Skin of body (tissue), 3 donors: ENCODE measurements at places on chromosomes 11 and 22. TPM values are rescaled to one million over a fixed set of nuclear protein-coding genes. Genes with fewer than 3 reads are reported as not detected.
A peak's percentile ranks its signal among the peaks of the same experiment; 100 is the strongest.

MS4A6A gene
- total RNA-seq: 33.6 TPM

- DNase-seq: no peak
Observed at GRCh38 chr11:117734601-117735024, 62.4 kb downstream of the DSCAML1 start.

- DNase-seq: no peak
Observed at GRCh38 chr11:30960387-30960992, 374.3 kb upstream of the MPPED2 start.

DNA sequence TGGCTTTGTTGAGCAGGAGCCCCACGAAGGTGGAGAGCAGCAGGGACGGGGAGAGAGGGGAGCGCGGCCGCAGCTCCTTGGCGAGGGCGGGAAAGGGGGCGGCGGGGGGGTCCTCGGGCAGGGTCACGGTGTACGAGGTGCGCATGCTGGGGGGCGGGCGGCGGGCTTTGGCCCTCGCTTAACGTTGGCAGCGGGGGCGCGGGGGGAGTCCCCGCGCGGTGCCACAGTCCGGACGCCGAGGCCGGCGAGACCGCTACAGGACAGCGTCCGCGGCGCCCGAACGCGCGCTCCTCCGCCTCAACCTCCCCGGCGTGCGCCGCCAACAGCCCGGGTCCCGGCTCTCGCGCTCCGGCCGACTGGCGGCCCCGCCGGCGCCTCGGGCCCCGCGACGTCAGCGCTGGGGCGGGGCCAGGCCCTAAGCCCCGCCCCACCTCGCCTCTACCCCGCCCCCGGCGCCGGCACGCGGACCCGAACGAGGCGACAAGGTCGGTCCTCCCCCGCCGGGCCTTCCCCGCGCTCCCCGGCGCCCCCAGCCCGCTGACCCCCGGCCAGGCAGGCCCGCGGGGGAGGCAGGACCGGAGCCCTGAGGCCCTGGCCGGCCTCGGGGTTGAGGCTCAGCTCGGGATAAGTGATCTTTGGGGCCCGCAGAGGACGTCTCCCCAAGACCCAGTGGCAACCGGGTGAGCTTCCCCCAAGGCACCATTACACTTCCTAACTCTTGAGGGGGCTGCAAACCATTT, 17.5 kb downstream of the USP2 start:
- no peak for DNase-seq

DNA sequence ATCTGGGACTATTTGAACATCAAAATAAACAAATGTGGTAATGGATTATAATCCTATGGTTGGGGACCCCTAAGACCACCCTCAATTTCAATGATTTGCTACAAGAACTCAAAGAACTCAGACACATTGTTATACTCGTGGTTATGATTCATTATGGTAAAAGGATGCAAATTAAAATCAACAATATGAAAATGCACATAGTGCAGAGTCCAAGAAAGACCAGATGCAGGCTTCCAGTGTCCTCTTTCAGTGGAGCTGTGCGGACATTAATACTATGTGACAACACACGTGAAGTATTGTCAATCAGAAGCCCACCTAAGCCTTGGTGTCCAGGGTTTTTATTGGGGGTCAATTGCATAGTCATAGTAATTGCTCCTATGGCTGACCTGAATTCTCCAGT, 9.2 kb upstream of the QSER1 start:
- no peak for DNase-seq

DNA sequence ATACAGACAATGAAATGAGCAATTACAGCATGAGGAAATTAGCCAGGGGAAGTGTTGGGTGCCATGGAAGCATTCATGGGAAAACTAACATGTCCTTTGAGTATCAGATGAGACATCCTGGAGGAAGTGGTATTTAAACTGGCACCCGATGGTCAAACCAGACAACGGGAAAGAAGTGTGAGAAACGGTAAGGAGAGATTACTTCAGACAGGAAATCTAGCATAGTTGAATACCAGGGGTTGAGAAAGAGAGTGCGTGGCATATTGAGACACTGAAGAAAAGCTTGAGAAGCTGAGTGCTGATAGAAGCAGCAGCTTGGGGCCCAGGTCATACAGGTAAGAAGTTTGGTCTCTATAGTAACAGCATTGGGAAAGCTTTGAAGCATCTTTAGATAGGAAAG, 175.3 kb downstream of the C11orf87 start:
- DNase-seq: no peak

DNA sequence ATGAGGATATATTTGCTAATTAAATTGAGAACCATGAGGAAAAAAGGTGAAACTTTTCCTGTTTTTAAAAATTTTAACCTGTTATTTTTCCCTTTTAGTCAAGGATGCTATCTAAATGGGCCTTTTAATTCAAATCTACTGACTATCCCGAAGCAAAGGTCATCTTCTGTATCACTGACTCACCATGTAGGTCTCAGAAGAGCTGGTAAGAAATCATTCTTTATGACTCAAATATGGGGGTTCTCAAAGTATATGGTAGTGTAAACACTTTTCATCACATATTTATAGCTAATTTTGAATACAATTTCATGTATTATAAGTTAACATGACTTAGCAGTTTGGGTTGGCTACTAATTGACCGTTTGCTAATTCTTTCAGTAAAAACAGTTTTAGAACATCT, 88.2 kb downstream of the CYP2R1 start:
- DNase-seq: no peak

- no peak for DNase-seq
Observed at GRCh38 chr11:131583938-131584337, 213.5 kb downstream of the NTM start.

- DNase-seq: no peak
Observed at GRCh38 chr11:119335655-119336543, 1.6 kb downstream of the RNF26 start.

- DNase-seq: peak; percentile 58
Observed at GRCh38 chr11:19553683-19554333, 158.8 kb upstream of the NAV2 start.

- no peak for DNase-seq
Observed at GRCh38 chr11:123000721-123001120, 19.1 kb upstream of the BSX start.

STX3 gene
- total RNA-seq: 19.5 TPM

- no peak for DNase-seq
Observed at GRCh38 chr11:115458877-115459276, 45.3 kb downstream of the CADM1 start.

DNA sequence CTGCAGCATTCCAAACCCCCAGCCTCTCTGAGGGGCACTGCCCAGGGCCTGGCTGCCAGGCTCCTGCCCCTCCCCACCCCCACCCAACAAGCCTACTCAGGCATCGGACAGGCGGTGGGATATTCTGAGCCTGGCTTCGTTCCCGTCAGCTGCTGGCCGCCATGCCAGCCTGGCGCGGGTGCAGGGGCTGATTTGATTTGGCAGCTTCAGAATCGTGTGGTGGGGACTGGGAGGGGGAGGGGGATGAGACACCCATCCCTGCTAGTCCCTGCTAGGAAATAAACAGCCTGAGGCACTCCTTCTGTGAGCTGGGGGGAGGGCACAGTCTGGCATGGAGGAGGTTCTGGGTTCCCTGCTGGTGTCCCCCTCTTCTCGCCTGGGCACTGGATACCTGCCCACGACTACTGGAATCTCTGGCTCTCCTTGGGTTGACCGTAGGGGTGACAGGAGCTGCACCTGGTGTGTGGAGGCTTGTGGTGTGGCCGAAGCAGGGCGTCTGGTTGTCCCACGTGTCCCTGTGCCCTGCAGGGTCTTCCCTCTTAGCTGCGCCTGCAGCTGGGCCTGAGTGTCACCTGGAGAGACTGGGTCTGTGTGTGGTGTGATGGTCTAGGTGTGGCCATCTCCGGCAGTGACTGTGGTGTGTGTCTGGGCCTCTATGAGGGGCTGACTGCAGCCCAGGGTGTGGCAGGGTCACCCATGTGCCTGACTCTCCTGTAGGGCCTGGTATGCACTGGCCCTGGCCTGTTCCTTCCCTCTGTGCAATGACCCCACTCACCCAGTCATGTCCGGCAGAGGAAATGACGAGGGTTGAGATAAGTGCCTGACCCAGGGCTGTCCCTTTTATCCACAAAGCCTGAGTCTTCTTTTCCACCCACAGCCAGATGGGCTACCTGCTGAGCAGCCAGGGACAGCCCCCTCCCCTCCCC, 42.2 kb downstream of the PDE2A start:
- DNase-seq: no peak

GRCh38 chr11:14774721-14775120, 117.3 kb downstream of the CYP2R1 start:
- no peak for DNase-seq

DNA sequence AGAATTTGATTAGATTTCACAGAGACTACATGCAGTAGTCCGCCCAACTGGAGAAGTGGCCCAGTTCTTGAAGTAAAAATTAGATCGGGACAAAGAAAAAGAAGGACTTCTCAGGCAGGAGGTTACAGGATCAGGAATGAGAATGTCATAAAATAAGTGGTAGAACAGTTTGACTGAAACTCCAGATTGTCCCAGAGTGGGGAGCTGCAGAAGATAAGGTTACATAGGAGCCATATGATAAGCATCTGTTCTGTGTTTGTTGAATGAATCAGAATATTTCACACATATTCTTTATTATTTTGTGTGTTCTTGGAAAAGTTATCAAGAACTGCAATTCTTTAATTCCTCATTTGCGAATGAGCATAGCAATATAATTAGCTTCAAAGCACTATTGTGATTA, 210.6 kb downstream of the AASDHPPT start:
- no peak for DNase-seq

GRCh38 chr11:61477727-61478148, 30.8 kb upstream of the LRRC10B start:
- DNase-seq: no peak
